ENCODE measurements at places on chromosomes 12 and 14. TPM values are rescaled to one million over a fixed set of nuclear protein-coding genes. Genes with fewer than 3 reads are reported as not detected.

The LRFN5 gene
- total RNA-seq: 2.9 TPM

The IL26 gene
- total RNA-seq: not detected

The KRT72 gene
- total RNA-seq: not detected

The GNG2 gene
- total RNA-seq: 23.6 TPM

The BDKRB2 gene
- total RNA-seq: 9.5 TPM

The DCAF5 gene
- 9.9 TPM for total RNA-seq

The OR4E2 gene
- not detected for total RNA-seq

The KIF26A gene
- total RNA-seq: 0.17 TPM

The KRT7 gene
- 9.2 TPM for total RNA-seq

Data from bronchus fibroblast of lung (primary cell).